NCI-H2227 treated with DMSO at 0.1 percent for 48 hours (cell line): ENCODE measurements at places on chromosomes 5 and 9.
A peak's percentile ranks its signal among the peaks of the same experiment; 100 is the strongest.

DNA sequence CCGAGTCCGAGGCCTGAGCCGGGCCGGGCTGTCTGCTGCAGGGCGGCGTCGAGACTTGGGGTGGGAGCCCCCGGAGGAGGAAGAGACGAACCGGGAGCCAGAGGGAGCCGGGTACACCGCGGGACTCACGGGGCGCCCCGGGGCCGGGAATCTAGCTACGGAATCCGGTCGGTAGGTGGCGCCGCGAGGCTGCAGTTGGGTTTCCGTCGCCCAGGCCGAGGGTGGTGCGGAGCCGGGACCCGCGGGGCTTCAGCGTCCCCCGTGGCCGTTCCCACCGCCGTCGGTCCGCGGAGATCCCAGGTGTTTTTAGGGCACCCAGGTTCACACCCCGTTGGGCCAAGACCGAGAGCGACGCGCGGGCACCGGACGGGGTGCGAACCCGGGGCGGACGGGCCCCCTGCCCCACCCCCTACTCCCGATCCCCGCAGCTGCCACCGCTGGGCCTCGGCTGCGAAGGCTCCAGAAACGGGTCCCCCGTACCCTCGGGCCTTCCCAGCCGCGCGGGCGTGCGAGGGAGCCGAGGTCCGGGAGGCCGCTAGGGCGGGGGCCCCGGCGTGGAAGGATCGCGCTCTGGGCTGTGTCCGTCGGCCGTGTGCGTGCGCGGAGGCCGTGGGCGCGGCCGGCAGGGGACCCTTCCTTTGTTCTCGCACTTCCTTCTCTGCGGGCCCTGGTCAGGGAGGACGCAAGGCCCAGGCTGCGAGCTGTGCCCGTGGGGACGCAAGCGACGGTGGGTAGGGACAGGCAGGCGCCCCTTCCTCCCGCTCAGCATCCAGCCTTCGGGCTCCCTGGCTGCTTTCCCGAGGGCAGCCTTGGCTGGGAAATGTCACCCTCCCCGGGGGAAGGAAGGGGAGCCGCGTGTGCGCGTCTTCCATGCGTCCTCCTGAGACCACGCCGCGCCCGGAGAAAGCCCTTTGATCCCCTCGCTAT is 146.6 kb downstream of the GAPVD1 start:
- peak; percentile 46 for DNase-seq

- no peak for DNase-seq
Measured at GRCh38 chr5:116242343-116242742, 157.5 kb downstream of the COMMD10 start.

GRCh38 chr5:127649018-127649439 is at the start of gene CTXN3:
CTXN3 (plus strand) TSS chr5:127649082; CDS start chr5:127657522, 8,440 bp downstream.
- DNase-seq = no peak

GRCh38 chr5:31048282-31049270 is 144.9 kb upstream of the CDH6 start:
- DNase-seq = no peak

DNA sequence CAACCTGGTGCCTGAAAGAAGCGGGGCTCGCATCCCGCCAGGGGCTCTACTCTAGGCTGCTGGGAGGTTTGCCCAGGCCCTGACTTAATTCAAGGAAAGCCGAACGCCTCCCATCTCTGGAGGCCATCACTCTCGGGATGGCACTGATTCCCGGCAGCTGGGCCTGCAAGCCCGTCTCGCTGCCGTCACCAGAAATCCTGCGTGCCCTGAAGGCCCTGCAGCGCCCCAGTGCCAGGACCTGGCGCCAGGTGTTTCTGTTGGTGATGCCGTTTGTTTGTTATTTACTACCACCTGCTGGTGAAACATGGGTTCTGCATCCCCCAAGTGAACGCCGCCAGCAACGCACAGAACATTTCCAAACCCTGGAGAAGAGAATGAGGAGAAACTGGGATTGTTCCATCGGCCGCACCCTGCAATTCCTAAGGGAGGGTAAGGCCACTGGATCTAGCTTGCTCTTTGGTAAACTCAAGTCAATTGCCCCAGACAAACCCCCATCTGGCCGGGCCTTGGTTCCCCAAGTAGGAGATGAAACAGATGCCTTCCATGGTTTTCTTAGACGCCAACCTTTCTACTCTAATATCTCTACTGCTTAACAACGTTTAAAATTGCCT is 77.9 kb downstream of the AK8 start:
- DNase-seq = peak; percentile 42

GRCh38 chr5:113293975-113294310 is 140.8 kb downstream of the TSSK1B start:
- no peak for DNase-seq

DNA sequence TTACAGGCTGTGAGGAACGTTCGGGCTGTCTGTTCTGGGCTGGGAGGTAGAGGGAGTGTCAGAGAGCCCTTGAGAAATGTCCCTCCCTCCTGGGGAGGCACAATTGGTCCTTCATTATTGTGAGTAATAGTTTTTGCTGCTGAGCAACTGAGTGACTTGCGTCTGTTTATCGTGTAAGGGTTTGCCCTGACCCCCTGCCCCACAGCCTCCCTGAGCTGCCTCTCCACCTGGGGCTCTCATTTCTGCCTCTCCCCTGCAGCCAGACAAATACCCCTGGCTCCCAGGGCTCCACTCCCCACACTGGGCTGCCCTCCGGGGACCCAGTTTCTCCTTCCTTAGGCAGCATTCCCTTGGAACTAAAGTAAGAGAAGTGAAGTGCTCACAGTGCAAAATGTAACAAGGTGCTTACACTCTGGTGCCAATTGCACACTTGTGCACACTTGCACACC is 174.9 kb upstream of the MVB12B start:
- DNase-seq = peak; percentile 18

- no peak for DNase-seq
Measured at GRCh38 chr5:57368010-57368409, 114.6 kb downstream of the ACTBL2 start.

DNA sequence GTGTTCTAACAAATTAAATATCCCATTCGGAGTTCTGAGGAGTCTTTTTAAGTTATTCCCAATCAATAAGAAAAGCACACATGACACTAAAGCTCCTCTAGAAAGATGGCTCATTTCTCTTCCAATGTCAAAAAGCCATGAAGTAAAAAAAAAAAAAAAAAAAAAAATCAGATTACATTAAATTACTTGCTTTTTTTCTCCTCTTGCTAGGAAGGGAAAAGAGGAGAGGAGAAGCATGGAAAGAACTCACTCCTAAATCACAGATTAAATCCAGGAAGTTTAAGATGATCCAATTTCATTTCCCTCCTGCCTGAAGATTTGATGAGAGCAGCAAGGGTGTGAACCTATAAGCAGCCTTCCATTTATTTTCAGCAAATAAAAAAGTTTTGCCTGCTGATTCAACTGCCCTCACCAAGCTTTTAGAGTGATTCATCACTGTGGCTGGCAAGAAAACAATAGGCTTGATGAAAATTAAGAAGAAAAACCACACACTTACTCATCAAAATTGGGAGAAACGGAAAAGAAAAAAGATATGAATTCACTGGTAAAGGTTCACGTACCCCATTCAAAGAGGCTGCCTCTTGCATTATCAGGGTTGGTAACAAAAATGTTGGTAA is 19.7 kb downstream of the MYO10 start:
- DNase-seq = no peak

- no peak for DNase-seq
Measured at GRCh38 chr5:124474528-124475215, 271.8 kb downstream of the ZNF608 start.

- no peak for DNase-seq
Measured at GRCh38 chr9:92208693-92209524, 84.6 kb downstream of the IARS1 start.
